ENCODE measurements at places on chromosomes 1 and 21.

DNA sequence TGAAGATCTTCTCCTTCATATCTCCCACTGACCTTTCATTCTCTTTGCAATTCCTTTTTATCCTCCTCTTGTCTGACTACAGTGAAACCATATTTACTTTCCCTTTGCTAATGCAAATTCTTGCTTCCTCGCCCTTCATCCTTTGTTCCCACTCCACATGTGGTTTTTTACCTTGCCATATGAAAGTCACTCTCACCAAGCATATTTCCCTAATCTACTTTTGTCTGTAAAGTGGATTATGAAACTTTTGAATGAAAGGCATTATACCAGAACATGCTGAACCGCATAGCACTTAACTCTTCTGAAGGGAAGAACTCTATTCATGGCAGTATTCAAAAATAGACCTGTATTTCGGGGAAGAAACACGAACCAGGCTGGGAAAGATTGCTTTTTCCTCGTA, 8.0 kb upstream of the TMPRSS15 start:
- H3K4me3 ChIP-seq = no peak overlapping the region
- no peaks in the 10 kb centered on the region for H3K4me1 ChIP-seq
- no peak overlapping the region for H3K27ac ChIP-seq
- H3K36me3 ChIP-seq = no peaks in the 10 kb centered on the region

GRCh38 chr21:41168391-41169257, 664 bp downstream of the BACE2 start:
- H3K4me3 ChIP-seq = peak overlapping the region; percentile 73
- peak; percentile 29 for DNase-seq
- peak overlapping the region; percentile 87 for H3K27ac ChIP-seq
- no peaks in the 10 kb centered on the region for H3K27me3 ChIP-seq

- no peak overlapping the region for H3K27ac ChIP-seq
- DNase-seq = no peak
- H3K4me1 ChIP-seq = no peaks in the 10 kb centered on the region
These were observed 3.8 kb upstream of the ATP6V1G3 start for GRCh38 chr1:198544265-198544664.

- H3K36me3 ChIP-seq = no peaks in the 10 kb centered on the region
- peaks cover 35% of the 10 kb centered on the region for H3K4me1 ChIP-seq
- H3K27me3 ChIP-seq = no peaks in the 10 kb centered on the region
- H3K4me3 ChIP-seq = no peak overlapping the region
These were observed 3.1 kb upstream of the ADORA3 start for GRCh38 chr1:111506561-111506960.

DNA sequence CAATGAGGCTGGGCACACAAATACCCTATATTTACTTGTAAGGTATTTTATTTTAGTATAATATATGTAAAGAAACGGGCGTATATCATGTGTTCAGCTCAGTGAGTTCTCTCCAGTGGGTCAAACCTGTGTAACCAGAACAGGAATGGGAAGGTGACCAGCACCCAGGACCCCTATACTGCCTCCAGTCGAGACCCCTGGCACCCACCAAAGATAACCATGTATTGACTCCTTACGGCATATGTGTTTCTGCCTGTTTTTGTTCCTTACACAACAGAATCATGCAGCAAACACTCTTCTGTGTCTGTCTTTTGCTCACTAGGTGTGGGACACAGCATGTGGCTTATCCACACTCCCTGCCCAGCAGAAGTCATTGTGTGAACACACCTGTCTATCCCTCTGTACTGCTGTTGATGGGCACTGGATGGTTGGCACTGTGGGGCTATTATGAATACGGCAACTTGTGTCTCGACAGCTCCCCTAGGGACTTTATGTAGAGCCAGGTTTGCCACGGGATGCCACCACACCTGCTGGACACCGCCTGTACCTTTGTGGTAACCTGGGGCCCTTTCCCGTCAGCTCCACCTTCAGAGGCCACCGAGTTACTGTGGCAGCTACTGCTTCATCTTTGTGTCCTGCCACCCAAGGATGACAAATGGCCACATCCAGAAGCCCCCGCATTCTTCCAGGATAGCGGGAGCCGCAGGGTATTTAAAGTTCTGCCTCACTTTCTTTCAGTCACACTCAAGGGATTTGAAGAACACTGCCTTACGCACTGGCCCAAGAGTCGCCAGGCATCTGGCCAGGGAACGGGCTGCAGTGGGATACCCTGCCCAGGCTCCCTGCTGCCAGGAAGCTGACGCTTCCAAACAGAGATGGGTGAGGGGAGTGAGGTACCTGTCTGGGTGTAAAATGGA, 23.5 kb upstream of the C2CD2 start:
- no peaks in the 10 kb centered on the region for H3K27me3 ChIP-seq
- no peaks in the 10 kb centered on the region for H3K36me3 ChIP-seq
- no peak for DNase-seq
- peaks cover 4% of the 10 kb centered on the region for H3K4me1 ChIP-seq

GRCh38 chr1:204074274-204075138, 1.6 kb downstream of the SOX13 start:
- peak; percentile 56 for DNase-seq
- H3K4me3 ChIP-seq = peak overlapping the region; percentile 89
- H3K27me3 ChIP-seq = no peaks in the 10 kb centered on the region
- H3K27ac ChIP-seq = peak overlapping the region; percentile 92
- no peaks in the 10 kb centered on the region for H3K36me3 ChIP-seq
- peaks cover 33% of the 10 kb centered on the region for H3K4me1 ChIP-seq

DNA sequence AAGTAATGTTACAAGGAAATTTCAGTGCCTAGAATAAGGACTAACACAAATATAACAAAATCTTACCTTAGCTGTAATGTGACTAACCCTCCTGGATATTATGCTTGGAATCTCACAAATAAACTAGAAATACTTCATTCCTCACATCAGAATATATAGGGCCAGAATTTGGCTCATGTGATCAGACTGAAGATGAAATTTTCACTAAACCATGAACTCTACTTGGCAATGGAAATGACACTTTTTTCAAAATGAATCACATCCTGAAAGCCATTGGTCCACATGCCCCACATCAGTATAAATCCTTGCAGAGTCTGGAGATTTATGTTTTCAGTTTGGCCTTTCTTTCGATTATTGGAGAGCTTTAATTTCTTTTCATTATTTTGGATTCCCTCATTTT, 227.8 kb downstream of the NRIP1 start:
- DNase-seq = no peak
- no peak overlapping the region for H3K4me3 ChIP-seq
- H3K27ac ChIP-seq = no peak overlapping the region
- H3K36me3 ChIP-seq = no peaks in the 10 kb centered on the region

GRCh38 chr1:15574741-15575140, 10.1 kb downstream of the AGMAT start:
- H3K4me3 ChIP-seq = no peak overlapping the region
- H3K27ac ChIP-seq = peak overlapping the region; percentile 58
- no peaks in the 10 kb centered on the region for H3K27me3 ChIP-seq
- DNase-seq = peak; percentile 21

- H3K4me3 ChIP-seq = no peak overlapping the region
- no peaks in the 10 kb centered on the region for H3K27me3 ChIP-seq
- H3K36me3 ChIP-seq = no peaks in the 10 kb centered on the region
- no peak overlapping the region for H3K27ac ChIP-seq
These were observed 14.5 kb upstream of the CTH start for GRCh38 chr1:70396607-70397006.

DNA sequence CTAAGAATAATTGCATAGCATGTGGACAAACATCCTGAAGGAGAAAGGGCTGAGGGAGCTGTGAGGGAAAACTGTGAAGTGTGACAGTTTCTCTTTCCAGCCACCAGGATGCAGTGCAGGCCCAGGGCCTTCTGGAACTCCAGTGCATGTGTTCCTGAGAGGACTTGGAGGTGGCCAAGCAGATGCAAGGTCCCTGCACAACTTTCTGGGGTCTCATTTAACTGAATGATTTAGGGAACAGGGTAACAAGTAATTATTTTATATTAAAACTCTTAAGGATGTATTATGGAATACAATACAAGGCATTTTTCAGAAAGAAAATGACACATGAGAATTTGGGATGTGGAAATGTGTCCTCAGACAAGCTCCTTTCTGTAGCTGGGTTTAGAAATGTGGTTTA, 61.2 kb upstream of the MCOLN3 start:
- no peak overlapping the region for H3K27ac ChIP-seq
- no peak overlapping the region for H3K4me3 ChIP-seq
- H3K4me1 ChIP-seq = no peaks in the 10 kb centered on the region
- H3K27me3 ChIP-seq = no peaks in the 10 kb centered on the region
- no peaks in the 10 kb centered on the region for H3K36me3 ChIP-seq

DNA sequence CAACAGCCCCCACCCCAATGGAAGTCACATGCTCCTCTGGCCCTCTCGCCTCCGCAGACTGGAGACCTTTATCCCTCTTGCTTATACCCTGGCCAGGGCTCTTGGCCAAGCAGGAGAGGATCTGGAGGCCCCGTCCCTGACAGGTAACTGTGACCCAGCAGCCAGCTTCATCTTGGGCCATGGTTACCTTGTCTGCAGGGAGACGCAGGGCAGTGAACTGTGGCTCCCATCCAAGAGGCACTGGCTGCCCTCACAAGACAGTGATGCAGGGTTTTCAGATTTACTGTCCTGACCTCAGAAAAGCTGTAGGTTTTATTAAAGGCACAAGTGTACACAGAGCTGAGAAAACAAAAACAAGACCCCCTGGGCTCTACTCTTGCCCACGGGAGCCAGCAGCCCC, 96.7 kb upstream of the KLHDC7A start:
- no peaks in the 10 kb centered on the region for H3K36me3 ChIP-seq
- no peaks in the 10 kb centered on the region for H3K27me3 ChIP-seq
- H3K27ac ChIP-seq = no peak overlapping the region
- no peak for DNase-seq
- no peak overlapping the region for H3K4me3 ChIP-seq

DNA sequence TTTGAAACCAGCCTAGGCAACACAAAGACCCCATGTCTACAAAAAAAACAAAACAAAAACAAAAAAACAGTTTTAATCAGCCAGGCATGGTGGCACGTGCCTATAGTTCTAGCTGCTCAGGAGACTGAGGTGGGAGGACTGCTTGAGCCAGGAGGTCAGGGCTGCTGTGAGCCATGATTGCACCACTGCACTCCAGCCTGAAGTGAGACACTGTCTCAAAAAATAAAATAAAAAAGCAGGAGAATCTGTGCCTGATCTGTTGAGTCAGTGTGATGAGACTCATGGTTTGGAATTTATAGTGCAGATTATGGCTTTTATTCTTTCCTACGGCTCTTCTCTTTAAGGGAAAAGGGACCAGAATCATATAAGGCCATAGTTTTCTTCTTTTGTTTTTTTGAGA, 16.5 kb downstream of the TRIT1 start:
- no peaks in the 10 kb centered on the region for H3K36me3 ChIP-seq
- no peak overlapping the region for H3K27ac ChIP-seq
- DNase-seq = no peak
- no peaks in the 10 kb centered on the region for H3K27me3 ChIP-seq

DNA sequence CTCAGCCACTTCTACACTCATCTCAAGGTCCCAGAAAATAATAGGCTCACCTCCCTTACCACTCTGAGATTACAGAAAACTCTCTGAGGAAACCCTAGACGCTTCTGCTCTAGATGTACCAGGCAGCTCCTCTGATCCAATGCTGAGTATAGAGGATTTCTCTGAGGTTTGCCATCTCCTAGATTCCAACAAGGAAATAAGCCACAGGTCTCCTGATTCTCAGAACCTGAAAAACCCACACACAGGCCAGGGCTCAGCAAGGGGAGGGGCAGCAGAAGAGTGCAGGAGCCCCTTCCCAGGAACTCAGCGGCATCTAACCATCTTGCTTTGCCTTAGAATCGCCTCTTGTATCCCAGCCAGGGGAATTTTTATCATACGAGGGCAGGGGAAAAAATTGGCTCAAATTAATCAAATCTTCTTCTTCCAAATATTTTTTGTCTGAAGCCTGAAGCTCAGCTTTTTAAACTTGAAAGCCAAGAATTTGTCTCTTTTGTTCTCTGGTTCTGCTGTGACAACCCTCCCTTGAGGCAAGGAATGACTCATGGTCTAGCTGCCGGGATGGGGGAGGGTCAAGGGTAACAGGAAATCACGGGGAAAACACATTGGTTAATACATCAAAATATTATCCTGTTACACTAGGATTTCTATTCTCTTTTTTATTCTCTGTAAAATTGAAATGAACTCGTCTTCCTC, 30.8 kb downstream of the GORAB start:
- peaks cover 5% of the 10 kb centered on the region for H3K4me1 ChIP-seq
- H3K4me3 ChIP-seq = no peak overlapping the region
- no peaks in the 10 kb centered on the region for H3K36me3 ChIP-seq

DNA sequence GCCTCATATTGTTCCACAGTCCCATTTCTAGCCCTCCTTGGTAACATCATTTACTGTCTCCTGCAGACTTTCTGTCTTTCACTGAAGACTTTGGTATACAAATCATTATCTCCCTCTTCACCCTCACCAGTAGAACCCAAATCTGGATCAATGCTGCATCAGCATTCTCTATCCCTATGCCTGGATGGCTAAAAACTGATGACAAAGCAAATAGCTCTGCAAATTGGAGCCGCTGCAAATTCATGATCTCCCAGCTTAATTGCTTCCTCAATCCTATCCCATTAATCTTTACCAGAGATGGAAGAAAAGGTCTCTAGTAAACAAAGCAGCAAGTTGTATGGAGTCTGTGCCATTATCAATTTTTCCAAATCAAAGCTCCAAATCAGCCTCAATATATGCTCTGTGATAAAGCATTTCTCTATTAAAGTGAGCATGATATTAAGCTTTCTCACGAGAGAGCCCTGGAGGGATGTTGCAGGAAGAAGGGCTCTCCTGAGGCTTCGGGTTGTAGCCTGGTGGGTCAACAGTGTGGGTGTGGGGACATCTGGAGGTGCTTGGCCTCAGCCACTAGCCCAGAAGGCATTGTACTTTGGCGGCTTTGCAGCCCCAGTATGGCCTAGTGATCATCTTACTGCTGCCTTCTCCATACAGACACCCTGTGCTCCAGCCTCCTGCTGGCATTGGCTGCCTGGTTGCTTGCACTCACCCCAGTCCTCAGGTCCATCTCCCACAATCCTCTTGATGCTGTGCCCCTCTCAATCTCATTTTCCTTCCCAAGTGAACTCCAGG, 46.2 kb upstream of the COL24A1 start:
- no peak for DNase-seq
- H3K4me1 ChIP-seq = no peaks in the 10 kb centered on the region
- H3K4me3 ChIP-seq = no peak overlapping the region
- H3K36me3 ChIP-seq = no peaks in the 10 kb centered on the region

GRCh38 chr1:116521186-116521585, 49.6 kb downstream of the CD58 start:
- no peak overlapping the region for H3K27ac ChIP-seq
- H3K4me3 ChIP-seq = no peak overlapping the region
- no peak for DNase-seq

DNA sequence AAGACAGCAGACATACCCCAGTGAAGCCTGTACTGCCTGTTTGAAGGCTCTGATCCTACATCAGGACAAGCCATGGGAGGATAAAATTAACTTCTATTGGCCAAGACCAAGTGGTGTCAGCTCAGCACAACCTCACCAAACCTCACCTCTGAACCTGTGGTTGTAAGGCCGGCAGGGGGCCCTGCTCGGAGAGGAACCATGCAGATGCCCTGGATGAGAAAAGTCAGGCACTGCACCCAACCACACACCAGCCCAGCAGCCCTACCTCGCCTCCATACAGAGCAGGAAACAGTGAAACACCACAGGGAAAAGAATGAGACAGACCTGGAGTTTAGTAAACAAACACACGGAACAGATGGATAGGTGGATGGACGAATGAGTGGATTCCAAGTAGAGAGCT, 70.0 kb upstream of the PAX7 start:
- H3K36me3 ChIP-seq = no peaks in the 10 kb centered on the region
- H3K27ac ChIP-seq = no peak overlapping the region
- H3K4me3 ChIP-seq = no peak overlapping the region
- H3K27me3 ChIP-seq = peaks cover 35% of the 10 kb centered on the region

Measured in gastrocnemius medialis (tissue), 4 donors.